Nephron progenitor cell (in vitro differentiated cells): ENCODE measurements at places on chromosomes 13 and 19.
A peak's percentile ranks its signal among the peaks of the same experiment; 100 is the strongest.

DNA sequence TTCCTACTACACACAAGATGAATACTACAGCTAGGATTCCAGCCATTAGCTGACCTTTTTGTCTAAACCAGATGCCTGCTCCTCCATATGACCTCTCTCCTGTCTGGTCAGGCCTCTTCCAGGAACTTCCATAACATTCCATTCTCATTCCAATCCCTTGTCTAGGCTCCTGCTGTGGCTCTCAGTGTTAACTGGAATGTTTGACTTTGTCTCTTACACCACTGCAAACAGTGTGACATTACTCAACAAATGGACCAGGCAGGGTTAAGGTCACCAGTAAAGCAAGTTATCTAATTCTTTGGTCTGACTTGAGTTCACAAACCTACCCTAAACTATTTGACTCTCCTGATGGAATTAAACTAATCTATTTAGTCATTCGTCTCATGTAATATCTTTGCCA lies 2.1 kb upstream of the GPC6 start:
- H3K36me3 ChIP-seq, result peaks cover 7% of the 10 kb centered on the region
- peak overlapping the region; percentile 98 for H3K4me3 ChIP-seq
- no peaks in the 10 kb centered on the region for H3K27me3 ChIP-seq
- H3K4me1 ChIP-seq, result peaks cover 42% of the 10 kb centered on the region
- DNase-seq, result no peak
- no peak overlapping the region for H3K27ac ChIP-seq

DNA sequence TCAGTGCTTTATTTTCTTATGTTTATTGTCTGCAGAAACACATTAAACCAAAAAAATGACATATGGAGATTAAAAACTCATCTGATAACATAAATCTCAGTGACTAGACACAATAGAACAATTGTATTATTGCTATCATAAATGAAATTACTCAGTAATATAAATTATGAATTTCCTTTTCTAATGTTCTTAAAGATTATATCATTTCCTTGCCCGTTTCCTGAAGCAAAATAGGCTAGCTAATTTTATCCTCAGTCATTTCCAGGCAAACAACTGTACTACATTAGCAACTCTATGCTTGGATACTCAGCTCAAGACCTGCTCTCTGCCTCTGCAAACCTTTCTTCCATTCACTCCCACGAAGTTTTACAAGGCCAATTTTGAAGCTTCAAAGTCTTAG lies 61.2 kb downstream of the RFC3 start:
- no peak overlapping the region for H3K27ac ChIP-seq
- no peaks in the 10 kb centered on the region for H3K4me1 ChIP-seq
- H3K4me3 ChIP-seq, result no peak overlapping the region
- no peaks in the 10 kb centered on the region for H3K27me3 ChIP-seq
- H3K36me3 ChIP-seq, result peaks cover 43% of the 10 kb centered on the region
- DNase-seq, result no peak

DNA sequence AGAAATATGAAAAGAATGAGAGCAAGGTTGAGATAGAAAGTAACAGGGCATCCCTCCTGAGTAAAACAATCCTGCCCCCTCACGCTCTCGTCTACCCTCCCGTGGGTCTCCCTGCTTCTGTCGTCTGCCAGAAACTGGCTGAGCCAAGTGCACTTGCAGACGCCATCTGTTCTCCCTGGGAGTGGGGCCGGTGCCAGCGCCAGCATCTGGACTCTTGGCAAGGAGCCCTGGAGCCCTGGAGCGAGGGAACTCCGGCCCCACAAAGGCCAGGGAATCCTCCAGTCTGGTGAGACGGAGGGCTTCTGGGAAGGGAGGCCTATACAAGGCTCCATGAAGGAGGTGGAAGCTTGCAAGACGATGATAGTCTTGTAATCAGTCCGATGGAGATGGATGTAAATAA lies 2.3 kb upstream of the TMEM91 start:
- H3K4me3 ChIP-seq, result no peak overlapping the region
- no peak for DNase-seq
- peaks cover 20% of the 10 kb centered on the region for H3K36me3 ChIP-seq

DNA sequence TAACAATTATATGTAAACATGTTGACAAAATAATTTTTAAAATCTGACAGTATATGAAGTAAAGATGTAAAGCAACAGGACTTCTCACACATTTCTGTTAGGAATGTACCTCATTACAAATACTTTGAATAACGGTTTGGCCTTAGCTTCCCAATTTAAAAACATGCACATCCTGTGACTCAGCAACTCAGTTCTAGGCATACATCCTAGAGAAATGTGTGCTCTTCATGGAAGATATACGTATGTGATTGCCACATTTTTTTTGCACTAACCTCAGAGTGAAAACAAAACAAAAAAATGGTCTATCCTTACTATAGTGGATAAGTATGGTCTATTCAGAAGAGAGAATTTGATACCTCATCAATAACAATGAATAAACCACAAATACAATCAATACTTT lies 314.6 kb downstream of the LIG4 start:
- no peaks in the 10 kb centered on the region for H3K36me3 ChIP-seq
- H3K27ac ChIP-seq, result no peak overlapping the region
- H3K4me1 ChIP-seq, result no peaks in the 10 kb centered on the region

GRCh38 chr19:13840305-13841085 lies 36.4 kb upstream of the NANOS3 start:
- DNase-seq, result no peak
- peaks cover 3% of the 10 kb centered on the region for H3K27me3 ChIP-seq
- peak overlapping the region; percentile 94 for H3K4me3 ChIP-seq
- H3K4me1 ChIP-seq, result peaks cover 64% of the 10 kb centered on the region

DNA sequence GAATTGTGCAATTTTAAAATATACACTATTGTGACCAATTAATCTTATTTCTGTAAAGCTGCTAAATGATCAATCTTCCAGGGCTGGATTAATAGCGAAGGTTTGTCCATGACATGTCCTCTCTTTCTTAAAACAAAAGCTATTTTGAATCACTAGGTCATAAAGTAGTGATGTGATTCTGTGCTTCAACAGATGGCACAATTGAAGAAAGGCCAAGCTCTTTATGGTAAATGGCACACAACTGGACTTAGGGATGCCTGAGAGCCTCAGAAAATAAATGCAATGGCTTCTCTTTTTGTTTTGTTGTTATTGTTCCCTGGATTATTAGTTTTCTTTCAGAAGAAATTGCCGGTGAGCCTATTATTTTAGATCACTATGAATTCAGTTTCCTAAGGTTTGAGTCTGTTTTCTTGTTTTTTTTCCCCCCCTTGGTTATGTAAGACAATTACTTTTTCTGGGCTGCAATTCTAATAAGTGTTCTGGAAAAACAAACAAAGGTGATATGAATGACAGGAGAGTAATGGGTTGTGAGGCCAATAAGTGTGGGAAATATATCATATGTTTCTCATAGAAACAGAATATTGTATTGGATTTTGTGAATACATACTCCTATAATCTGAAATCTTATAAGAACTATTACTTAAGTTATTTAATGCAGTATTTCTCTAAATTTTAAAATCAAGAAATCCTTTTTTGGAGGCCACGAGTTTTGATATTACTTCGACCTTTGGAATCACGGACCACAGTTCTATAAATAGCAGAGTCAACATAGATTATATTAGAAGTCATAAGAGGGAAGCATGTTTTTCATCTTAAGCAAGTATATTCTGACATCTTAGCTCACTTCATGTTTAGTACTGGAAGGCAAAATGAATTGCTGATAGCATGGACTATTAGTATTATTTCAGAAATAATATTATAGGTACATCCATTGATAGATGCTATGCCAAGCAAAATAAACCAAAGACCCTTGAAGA lies 16.8 kb downstream of the SLITRK1 start:
- H3K4me3 ChIP-seq, result no peak overlapping the region
- DNase-seq, result no peak
- H3K4me1 ChIP-seq, result no peaks in the 10 kb centered on the region

DNA sequence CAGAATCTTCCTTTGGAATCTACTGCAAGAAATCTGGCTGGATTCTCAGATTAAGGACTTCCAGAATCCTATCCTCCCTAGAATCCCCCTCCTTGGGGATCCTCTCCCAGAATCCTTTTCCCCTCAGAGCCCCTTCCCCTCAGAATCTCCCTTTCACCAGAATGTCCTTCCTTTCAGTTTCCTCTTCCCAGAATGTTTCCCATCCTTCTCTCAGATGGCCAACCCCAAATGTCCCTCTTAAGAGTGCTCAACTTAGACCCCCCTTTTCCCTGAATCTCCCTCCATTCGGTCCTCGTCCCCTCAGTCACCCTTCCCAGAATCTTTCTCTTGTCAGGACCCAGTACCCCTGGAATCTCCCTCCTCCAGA lies 584 bp upstream of the RPS16 start:
- H3K27ac ChIP-seq, result peak overlapping the region; percentile 97
- H3K36me3 ChIP-seq, result peaks cover 32% of the 10 kb centered on the region
- peaks cover 13% of the 10 kb centered on the region for H3K27me3 ChIP-seq
- peak overlapping the region; percentile 99 for H3K4me3 ChIP-seq
- peaks cover 51% of the 10 kb centered on the region for H3K4me1 ChIP-seq

- peak overlapping the region; percentile 89 for H3K4me3 ChIP-seq
- DNase-seq, result no peak
- H3K27me3 ChIP-seq, result peaks cover 31% of the 10 kb centered on the region
- no peak overlapping the region for H3K27ac ChIP-seq
- H3K36me3 ChIP-seq, result peaks cover 12% of the 10 kb centered on the region
Observed at GRCh38 chr19:49150944-49151243, 4.3 kb downstream of the HRC start.

- no peak overlapping the region for H3K27ac ChIP-seq
- no peak for DNase-seq
- H3K36me3 ChIP-seq, result no peaks in the 10 kb centered on the region
- peaks cover 4% of the 10 kb centered on the region for H3K27me3 ChIP-seq
Observed at GRCh38 chr13:39317291-39317690, 279.0 kb downstream of the NHLRC3 start.

DNA sequence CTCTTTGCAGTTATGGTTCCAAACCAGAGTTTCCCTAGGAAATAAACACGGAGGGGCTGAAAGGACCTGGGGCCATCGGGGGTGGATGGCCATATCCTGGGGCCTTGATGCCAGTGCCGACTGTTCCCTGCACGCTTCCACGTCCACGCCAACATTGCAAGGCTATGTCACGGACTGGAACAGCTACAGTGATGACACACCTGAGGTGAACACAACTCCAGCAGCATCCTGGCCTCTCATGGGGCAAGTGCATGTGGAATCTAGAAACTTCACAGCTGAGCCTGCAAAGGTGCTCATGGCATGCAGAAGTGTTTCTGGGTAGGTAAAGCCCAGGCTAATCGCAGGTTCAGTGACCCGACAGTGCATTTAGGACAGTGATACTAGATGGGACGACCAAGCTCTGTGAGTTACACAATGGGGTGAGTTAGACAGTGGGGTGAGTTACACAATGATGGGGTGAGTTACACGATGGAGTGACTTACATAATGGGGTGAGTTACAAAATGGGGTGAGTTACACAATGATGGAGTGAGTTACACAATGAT lies 52.0 kb upstream of the GAS6 start:
- DNase-seq, result no peak
- H3K27ac ChIP-seq, result no peak overlapping the region
- H3K27me3 ChIP-seq, result peaks cover 30% of the 10 kb centered on the region
- H3K4me3 ChIP-seq, result no peak overlapping the region

GRCh38 chr13:99422586-99423220 lies 78.6 kb upstream of the TM9SF2 start:
- peaks cover 11% of the 10 kb centered on the region for H3K27me3 ChIP-seq
- no peaks in the 10 kb centered on the region for H3K36me3 ChIP-seq
- peaks cover 8% of the 10 kb centered on the region for H3K4me1 ChIP-seq
- H3K4me3 ChIP-seq, result no peak overlapping the region

DNA sequence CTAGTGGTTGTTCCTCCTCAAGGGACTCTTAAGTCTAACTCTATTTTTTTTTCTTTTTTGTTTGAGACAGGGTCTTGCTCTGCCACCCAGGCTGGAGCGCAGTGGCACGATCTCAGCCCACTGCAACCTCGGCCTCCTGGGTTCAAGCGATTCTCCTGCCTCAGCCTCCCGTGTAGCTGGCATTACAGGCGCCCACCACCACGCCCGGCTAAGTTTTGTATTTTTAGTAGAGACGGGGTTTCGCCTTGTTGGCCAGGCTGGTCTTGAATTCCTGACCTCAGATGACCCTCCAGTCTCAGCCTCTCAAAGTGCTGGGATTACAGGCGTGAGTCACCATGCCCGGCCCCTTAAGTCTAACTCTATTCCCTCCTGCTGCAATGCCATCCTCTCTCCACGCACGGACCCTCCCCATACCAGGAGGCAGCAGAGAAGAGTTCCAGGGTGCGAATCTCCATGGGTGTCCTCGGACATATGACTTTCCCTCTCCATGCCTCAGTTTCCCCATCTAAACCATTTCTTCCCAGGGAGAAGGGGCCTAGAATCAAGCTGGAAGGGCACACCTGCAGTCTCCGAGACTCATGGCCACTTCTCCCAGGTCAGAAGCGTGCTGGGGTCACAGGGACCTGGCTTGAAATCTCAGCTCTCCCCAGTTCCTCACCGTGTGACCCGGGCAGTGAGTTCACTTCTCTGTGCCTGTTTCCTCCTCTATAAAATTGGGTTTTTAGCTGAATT lies 6.0 kb upstream of the BCL3 start:
- peak overlapping the region; percentile 23 for H3K27ac ChIP-seq
- no peak overlapping the region for H3K4me3 ChIP-seq
- no peak for DNase-seq
- H3K27me3 ChIP-seq, result peaks cover 46% of the 10 kb centered on the region
- no peaks in the 10 kb centered on the region for H3K36me3 ChIP-seq

DNA sequence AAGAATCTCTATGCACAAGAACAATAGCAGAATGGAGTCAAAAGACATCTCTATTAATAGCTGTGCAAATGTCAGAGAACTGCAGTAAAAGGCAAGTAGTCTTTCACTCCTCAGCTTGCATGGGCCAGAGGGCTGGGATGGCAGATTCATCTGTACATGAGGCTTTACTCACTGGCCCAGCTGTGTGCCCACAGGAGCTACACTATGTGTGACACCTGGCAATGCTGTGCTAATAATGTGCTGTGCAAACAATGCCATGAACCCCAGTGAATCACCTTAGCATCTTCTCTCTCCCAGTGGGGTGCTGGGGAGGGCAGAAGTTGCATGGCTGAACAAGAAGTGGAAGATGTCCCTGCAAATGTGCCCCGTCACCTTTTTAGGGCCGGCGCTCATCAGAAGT lies 73.1 kb downstream of the KL start:
- H3K27me3 ChIP-seq, result peaks cover 4% of the 10 kb centered on the region
- no peak for DNase-seq
- H3K4me3 ChIP-seq, result no peak overlapping the region
- H3K4me1 ChIP-seq, result peaks cover 60% of the 10 kb centered on the region
- peaks cover 5% of the 10 kb centered on the region for H3K36me3 ChIP-seq

DNA sequence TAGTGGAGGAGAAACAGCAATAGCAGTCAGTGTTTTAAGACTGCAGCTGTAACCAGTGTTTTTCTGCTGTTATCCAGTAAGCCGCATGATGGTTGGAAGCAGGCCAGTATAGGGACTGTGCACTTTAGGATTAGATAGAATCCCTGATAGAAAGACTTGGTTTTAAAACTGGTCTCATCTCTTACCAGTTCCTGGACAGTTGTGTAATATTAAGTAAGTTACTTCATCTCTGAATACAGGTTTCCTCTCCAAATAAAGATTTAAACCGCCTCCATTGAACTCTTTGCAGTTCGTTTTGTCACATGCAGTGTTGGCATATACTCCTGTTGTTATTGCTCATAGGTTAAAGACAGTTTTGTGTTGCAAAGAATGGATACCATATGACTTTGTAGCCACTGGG lies 25.6 kb downstream of the URI1 start:
- DNase-seq, result no peak
- no peaks in the 10 kb centered on the region for H3K27me3 ChIP-seq
- peaks cover 5% of the 10 kb centered on the region for H3K36me3 ChIP-seq
- H3K4me3 ChIP-seq, result no peak overlapping the region
- H3K4me1 ChIP-seq, result peaks cover 61% of the 10 kb centered on the region
